ENCODE measurements at places on chromosomes 1 and 21.

- DNase-seq: no peak
Measured at GRCh38 chr1:42684139-42684538, 1.9 kb downstream of the YBX1 start.

DNA sequence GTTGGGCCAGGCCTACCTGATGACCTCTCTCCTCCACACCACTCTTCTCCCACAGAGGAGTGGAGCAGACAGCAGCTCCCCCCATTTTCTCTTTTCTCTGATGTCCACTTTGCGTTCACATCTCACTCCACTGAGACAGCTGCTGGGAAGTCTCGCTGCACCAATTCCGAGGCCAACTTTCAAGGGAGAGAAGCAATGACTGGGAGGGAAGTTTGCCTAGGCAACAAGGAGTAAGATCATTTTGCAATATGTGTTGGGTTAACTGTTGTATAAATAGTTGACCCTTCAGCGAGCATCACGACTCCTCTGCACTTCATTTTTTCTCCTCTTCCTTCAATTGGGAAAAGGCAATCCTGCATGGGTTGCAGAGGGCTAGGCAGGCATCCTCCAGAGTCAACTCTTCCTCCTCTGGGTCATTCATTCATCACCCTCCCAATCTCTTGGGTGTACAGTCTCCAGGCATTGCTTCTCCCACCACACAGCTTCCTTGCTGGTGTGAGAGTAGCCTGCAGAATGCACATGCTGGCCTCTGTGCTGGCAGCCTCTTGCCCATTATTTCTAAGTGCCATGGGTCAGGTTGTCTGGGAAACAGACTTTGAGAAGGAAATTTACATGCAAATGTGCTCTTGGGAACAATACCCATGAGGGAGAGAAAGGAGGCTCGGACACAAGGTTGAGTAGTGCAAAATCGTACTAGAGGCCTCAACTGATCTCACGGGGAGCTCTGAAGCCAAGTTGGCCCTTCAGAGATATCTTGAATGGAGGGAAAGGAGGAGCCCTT is 75.8 kb upstream of the BCAR3 start:
- DNase-seq: no peak

GRCh38 chr1:49294539-49294938 is 517.8 kb upstream of the BEND5 start:
- no peak for DNase-seq

- no peak for DNase-seq
Measured at GRCh38 chr1:175822580-175822979, 79.2 kb upstream of the TNR start.

- DNase-seq: no peak
Measured at GRCh38 chr1:237181743-237182317, 139.8 kb downstream of the RYR2 start.

- DNase-seq: no peak
Measured at GRCh38 chr1:199338760-199339159, 688.8 kb upstream of the NR5A2 start.

DNA sequence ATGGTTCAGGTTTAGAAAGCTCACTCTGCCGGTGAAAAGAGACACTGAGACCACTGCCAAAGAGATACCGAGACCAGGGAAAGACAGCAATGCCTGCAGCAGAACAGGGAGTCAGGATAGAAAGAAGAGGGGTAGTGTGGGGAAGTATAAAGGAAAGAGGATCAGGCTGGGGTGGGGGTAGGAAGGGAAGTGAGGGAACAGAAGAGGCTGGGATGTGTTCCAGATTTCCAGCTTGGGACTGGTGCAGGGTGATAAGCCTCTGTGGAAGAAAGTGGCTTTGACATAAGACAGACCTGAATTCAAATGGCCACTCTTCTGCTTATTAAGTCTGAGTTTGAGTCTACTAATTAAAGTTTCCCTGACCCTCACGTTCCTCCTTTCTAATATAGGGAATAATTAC is 105.9 kb downstream of the PIK3R3 start:
- no peak for DNase-seq

- no peak for DNase-seq
Measured at GRCh38 chr1:159177272-159177907, 6.0 kb downstream of the CADM3 start.

DNA sequence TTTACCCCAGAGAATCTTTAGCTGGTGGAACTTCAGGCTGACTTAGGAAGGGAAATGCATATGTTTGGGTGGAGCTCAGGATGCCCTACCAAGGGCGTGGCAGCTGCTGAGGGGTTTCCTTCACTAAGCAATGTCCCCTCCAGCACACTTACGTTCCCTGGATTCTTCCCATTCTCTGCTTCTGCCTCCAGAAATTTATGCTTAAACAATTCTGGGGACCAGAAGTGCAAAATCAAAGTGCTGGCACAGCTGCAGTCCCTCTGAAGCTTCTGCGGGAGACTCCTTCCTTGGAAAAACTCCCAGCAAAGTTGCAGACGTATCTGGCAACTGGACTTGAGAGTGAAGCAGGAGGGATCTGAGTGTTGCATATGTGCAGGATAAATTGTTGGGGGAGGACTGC is 402.8 kb downstream of the PCP4 start:
- no peak for DNase-seq

GRCh38 chr1:24297187-24297851 is 21.8 kb upstream of the GRHL3 start:
- no peak for DNase-seq

DNA sequence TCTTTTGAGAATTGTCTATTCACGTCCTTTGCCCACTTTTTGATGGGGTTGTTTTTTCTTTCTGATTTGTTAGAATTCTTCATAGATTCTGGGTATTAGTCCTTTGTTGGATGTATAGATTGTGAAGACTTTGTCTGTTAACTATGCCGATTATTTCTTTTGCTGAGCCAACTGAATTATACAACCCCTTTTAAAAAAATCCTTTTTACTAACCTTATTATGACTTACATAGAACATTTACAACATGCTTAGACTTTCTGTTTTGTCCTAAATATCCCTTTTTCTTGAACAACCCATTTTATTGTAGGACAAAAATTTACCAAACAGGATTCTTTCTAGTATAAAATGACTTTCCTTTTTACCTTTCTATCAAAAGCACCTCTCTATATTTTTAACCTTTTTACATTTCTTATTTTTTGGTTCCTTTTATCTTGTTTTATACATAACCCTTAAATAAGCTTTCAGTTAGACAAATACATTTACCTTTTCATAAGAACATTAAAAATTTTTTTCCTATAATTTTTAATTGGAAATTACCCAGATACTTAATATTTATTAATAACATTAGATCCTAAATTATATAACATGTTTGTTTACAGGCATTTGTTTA is 70.4 kb upstream of the TTLL7 start:
- DNase-seq: no peak

GRCh38 chr1:17630986-17631385 is 91.5 kb downstream of the ARHGEF10L start:
- no peak for DNase-seq

DNA sequence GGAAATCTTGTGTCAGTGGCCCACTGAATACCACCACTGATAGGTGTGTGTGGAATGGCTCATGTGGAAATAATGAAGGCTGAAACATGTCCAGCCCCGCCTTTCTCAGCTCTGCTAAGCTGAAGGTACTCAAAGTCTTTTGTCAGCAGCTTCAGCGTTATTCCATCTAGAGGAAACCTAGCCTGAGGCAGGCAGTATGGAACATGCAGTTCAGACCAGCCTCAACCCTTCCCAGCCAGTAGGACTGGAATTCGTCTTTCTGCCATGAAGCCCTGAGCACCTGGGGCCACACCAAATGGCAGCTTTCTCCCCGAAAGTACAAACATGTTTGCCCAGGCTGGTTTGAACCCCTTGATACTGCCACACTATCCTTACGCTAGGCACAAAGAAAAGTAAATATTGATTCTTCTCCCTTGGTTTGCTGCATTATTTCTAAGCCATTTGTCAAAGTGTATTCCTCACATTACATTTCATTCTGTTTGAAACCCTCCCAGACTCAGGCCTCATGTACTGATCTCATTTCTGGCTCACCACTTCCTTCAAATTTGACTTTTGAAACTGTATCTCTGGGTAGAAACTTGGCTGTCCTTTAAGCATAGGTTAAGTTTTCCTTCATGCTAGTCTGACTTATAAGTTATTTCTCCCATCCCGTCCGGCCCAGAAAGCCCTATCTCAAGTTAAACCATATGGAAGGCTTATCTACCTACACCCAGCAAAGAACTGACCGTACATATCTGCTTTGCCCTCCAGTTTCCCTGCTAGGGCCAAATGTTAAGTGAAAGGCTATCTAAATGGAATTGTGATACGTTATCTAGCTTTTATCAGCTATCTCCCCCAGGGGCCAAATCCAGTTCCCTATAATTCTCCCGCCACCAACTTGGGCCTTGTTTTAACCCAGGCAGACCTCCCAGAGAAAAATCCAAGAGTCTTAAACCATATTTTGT is 45.7 kb upstream of the HOOK1 start:
- DNase-seq: no peak

- DNase-seq: no peak
Measured at GRCh38 chr21:29499734-29500343, 201.1 kb downstream of the BACH1 start.

DNA sequence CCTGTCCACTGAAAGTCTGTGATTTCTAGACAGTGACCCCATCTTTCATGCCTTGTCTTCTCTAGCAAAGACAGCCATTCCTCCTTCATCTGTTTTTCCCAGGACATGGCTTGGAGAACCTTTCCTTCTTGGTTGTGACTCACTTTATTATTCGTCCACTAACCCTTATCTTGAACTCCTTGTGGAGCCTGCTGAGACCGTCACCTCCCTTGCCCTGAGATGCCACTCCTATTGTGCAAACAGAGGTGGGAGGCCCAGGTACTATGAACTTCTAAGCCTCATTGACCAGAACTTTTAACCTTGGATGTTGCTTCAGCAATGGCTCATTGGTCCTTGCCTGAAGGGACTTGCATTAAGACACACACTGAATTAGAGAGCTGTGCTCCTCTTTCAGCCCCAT is 117.5 kb downstream of the FOXD2 start:
- no peak for DNase-seq

DNA sequence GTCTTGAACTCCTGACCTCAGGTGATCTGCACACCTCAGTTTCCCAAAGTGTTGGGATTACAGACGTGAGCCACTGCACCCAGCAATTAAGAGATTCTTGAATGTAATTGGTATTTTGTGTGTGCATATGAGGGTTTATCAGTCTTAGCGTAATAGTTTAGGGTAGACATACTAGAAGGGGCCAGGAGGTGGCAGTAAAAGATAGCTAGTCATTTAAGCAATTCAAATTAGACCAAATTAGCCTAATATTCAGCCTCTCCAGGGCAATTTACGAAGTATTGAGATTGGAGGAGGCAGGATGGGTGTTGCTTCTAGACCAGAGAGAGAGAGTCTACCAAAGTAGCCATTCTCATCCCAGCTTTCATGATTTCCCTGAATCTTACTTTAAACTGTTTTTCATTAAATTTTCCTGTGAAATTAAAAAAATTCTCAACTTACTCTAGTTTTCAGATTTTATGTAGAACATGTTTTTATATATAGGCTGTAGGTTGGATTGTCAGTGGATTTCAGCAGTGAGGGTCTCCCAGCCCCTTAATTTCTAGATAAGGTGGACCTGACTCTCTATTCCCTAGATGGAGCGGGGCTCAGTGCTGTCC is 119.7 kb downstream of the HHAT start:
- DNase-seq: no peak

DNA sequence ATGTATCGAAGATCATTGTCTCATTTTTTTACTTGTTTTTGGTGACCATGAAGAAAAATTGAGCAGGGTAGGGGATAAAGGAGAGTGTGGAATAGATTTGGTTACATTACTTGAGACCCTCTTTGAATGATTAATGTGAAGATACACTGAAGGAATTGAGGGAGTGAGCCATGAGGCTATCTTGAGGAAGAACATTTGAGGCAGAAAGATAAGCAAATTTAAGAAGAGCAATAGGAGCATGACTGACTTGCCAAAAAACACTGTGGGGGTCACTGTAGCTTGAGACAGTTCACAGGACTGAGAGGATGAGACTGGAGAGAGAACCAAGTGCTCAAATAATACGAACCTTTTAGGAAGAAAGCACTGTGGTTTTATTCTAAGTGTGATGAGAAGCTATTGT is 43.1 kb upstream of the PTPRC start:
- no peak for DNase-seq

DNA sequence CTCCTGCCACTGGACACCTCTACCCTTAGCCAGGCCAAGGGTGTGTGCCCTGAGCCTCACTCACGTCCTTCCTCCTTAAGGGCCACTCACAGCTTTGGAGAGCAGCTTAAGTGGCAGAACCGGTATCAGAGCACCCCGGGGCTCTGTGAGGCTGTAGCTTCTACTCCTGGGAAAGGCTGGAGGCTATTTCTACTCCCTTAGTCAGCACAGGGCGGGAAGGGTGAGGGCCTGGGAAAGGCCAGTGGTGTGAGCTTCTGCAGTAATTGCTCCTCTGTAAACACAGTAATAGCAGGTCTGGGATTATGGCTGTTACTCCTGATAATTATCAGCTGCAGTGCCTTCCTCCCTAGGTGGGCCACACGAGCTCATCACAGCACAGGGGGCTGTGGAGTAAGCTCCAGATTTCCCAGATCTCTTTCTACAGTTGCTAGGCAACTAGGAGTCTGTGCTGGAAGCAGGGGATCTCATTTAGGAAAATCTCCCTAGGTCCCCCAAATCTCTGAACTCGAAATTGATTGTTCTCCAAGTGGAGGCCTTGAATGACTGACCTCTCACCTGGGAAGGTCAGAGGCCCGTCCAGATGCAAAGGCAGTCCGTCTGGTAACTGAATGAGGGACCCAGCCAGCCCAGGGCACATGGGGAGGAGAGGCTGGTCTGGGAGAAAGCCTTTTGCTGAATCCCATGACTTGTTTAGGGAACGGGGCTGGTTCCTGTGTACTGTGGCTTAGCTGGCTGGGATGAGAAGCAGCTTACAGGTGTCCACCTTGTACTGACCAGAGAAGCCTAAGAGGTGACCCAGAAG is 29.3 kb downstream of the IER5 start:
- no peak for DNase-seq

DNA sequence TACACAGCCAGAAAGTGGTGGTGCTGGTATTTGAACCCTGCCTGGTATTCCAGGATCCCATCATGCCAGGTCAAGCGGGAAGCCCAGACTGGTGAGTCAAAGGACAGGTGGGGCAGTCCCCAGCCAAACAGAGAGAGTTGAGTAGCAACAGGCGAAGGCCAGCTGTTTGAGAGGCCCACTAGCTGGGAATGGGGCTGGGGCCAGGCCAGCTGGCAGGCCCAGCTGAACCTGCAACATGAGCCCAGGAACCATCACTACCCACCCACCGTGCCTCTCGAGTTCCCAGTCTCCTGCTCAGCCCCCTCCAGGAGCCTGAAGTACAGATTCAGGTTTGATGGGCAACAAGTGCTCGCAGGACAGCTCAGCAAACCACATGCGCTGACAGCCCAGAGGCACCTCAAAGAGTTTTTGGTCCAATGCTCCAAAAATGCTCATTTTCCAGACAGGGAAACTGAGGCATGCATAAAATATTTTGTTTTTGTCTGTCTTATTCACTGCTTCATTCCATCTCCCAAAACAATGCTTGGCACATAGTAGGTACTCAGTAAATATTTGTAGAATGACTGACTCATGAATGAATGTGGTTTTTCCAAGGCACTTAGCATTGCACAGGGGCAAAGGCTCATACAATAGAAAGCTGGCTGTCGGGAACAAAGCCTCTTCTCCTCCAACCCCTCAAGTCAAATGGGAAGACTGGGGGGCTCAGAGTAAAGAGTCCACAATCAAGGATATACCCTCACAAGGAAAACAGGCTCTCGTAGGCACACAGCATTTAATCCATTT is 42.5 kb upstream of the CLIC4 start:
- no peak for DNase-seq

- DNase-seq: no peak
Measured at GRCh38 chr1:226479474-226479873, 69.1 kb upstream of the STUM start.

GRCh38 chr1:172408958-172409357 is 11.5 kb upstream of the C1orf105 start:
- DNase-seq: no peak

- DNase-seq: peak; percentile 14
Measured at GRCh38 chr1:37449936-37450335, 24.4 kb upstream of the ZC3H12A start.

Measured in stimulated activated CD4-positive, alpha-beta T cell treated with anti-CD3 and anti-CD28 coated beads, Interleukin-12 subunit alpha, Interleukin-12 subunit beta, amount 100 ng/mL, for 24 hours (primary cell).